Activated CD4-positive, alpha-beta T cell treated with anti-CD3 and anti-CD28 coated beads, Interleukin-10, Interleukin-2, amounts not matched to agents 100 ng/mL and 50 ng/mL, durations not matched to agents 16 hours and 8 hours (primary cell): ENCODE measurements at places on chromosomes 12 and 14.
A peak's percentile ranks its signal among the peaks of the same experiment; 100 is the strongest.

DNA sequence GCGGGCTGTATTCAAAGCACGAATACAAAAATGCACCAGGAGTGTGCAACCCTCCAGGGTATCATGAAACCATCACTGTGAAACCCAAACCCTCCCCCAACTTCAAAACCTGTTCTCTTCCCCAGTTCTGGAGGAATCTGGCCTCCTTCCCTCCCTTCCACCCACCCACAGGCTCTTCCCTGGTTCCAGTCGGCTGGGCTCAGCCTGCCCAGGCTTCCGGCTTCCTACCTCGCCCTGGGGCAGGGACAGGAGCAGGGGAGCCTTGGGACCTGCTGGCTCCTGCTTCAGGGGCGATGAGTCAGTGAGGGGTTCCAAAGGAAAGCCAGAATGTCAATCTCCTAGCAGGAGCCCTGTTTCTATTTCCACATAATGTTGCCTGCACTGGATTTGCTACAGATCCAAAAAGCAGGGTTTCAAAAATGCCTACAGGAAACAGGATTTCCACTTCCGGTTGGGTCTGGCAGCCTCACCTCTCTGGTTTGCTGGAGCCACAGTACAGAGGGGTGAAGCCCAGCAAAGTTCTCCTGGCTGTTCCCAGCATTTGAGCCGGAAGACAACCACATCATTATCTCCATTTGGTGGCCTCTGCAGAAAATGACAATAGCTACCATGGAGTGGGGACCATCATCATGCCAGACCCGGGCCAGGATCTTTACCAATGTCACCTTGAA lies 278.3 kb downstream of the DPF3 start:
- no peak for DNase-seq

GRCh38 chr14:96042248-96042930 lies 3.2 kb downstream of the C14orf132 start:
- no peak for DNase-seq

GRCh38 chr12:66196806-66197205 lies 7.8 kb downstream of the IRAK3 start:
- DNase-seq, result peak; percentile 75

DNA sequence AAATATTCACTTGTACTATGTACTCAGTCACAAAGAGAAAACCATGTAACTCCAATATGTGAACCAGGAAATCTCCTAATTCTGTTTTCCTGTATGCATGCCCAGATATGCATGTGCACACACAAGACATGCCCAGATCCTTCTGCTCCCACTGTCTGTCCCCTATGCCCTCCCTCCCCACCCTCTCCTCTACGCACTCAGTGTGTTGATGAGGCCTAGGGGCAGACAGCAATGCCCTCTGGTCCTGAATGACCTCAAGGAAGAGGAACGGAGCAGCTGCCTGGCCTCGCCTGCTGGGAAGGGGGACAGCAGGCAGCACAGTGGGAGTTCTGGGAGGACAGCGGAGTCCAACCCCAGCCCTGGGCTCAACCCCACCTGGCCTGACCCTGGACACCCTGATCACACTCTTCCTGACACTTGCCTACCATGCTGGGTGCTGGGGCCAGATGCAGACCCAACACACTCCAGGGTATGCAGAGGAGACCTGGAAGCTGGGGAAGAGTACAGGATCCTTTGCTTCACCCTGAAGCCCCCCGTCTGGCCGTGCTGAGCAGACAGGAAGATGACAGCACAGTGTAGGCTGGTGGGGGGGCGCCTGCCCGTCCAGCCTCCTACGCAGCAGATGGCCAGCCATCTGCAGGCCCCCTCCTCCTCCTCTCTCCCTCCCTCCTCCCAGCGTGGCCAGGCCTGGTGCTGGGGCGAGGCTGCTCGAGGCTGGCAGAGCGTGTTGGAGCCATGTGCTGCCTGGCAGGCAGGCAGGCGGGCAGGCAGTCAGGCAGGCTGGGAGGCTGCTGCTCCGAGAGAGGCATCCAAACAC lies 106.6 kb upstream of the NCOR2 start:
- DNase-seq, result no peak
